ENCODE measurements at places on chromosomes 1 and 21.

- DNase-seq: no peak
Observed at GRCh38 chr1:8374356-8374755, 56.4 kb downstream of the SLC45A1 start.

DNA sequence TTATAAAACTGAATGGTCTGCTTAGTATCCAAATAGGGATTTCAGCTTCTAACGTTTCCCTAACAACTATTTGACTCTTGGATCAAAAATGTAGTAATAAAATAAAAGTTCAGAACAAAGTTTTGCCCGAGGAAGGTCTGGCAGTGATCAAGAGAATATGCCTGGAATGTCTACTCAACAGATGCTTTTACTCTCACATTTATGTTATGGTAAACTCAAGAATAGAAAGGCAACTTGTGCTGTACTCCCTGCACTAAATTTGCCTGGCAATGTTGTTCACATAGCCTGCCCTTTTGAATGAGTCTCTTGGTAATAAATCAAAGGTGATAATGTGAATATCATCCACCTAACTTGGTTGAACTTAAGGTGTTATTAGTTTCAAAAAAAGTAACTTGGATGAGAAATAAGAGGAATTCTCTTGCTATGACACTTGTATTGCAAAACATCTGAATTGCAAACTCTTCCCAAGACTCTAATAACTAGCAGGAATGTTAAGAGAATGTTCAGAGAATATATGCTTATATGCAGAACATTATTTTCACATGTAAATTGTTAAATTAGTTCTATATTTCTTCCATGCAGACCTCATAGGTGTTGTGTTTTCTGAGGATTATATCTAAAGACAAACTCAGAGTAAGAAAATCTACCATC, 215.8 kb downstream of the COL24A1 start:
- no peak for DNase-seq

- DNase-seq: no peak
Observed at GRCh38 chr1:5165762-5166161, 511.4 kb downstream of the AJAP1 start.

GRCh38 chr21:42364304-42364865, 1.9 kb downstream of the TFF1 start:
- no peak for DNase-seq

DNA sequence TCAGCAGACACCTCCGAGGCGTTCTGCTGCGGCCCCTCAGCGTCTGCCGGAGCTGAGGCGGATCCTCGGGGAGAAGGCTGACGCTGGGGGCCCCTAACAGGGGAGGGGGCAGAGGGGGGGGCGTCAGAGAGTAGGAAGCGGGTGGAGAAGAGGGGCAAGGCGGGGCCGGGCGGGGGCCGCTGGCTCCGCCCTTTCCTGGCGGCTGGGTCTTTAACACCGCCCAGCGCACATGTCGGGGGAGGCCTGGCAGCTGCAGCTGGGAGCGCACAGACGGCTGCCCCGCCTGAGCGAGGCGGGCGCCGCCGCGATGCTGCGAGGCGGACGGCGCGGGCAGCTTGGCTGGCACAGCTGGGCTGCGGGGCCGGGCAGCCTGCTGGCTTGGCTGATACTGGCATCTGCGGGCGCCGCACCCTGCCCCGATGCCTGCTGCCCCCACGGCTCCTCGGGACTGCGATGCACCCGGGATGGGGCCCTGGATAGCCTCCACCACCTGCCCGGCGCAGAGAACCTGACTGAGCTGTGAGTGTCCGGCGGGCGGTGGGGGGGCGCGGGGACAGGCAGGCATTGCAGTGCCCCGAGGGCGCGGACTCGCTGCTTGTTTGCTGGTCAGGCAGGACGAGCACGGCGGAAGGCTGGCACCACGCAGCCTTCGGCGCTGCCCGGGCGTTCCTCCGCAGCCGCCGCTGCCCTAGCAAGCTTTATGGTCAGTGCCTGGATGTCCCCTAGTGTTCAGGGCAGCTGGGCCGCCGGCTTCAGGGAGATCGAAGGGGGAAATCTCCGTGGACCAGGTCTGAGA, at the start of gene NTRK1:
NTRK1 (plus strand) TSS at position 238 of the 796 bp plus-strand sequence; CDS start at position 308, 70 bp downstream.
- DNase-seq: no peak

DNA sequence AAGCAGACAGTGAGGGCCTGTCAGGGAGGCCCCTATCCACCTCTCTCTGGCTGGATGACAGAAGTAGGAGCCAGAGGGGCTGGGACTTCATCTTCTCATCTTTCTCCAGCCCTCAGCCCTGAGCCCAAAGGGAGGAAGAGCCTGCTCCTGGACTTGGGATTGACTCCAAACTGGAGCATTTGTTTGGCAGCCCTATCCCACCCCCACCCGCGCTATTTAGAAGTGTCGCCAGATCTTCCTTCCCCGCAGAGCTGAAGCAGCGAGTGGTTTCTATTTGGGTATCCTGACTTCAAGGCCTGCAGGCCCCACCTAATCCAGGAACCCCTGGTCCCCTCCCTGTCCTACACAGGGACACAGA, 9.6 kb downstream of the NES start:
- DNase-seq: no peak

DNA sequence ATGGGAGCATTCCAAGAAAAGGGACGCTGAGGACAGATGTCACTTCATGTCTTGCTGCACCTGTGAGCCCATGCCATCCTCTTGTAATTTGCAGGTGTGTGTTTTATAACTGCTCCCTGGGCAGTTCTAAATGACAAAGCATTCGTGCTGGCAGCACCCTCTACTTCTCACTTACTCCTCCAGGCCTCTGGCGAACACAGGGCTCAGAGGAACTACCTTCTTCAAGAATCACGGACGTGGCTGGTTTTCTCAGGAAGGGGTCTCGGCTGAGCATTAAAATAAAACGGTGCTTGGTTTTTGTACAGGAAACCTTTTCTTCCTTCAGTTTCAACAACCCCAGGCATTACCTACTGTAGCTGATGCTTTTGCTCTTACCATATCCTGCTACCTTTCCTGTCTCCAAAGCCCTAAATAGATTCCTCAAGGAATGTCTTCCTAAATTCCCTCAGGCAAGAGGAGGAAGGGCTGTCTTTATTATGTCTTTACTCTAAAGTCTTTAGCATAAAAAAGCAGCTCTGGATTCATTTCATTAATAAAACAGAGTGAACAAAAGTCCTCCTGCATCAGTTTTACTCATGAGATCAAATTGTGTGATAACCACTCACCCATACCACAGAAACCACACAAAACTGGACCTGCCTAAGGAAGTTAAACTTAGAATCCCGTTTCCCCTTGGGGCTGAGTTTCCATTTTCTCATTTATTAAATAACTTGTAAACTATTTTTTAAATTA, 79.0 kb upstream of the MAP10 start:
- no peak for DNase-seq

- no peak for DNase-seq
Observed at GRCh38 chr1:221602830-221603229, 139.1 kb downstream of the DUSP10 start.

- no peak for DNase-seq
Observed at GRCh38 chr1:58038574-58038973, 508.0 kb downstream of the OMA1 start.
